ENCODE measurements at places on chromosomes 7 and 10.

DNA sequence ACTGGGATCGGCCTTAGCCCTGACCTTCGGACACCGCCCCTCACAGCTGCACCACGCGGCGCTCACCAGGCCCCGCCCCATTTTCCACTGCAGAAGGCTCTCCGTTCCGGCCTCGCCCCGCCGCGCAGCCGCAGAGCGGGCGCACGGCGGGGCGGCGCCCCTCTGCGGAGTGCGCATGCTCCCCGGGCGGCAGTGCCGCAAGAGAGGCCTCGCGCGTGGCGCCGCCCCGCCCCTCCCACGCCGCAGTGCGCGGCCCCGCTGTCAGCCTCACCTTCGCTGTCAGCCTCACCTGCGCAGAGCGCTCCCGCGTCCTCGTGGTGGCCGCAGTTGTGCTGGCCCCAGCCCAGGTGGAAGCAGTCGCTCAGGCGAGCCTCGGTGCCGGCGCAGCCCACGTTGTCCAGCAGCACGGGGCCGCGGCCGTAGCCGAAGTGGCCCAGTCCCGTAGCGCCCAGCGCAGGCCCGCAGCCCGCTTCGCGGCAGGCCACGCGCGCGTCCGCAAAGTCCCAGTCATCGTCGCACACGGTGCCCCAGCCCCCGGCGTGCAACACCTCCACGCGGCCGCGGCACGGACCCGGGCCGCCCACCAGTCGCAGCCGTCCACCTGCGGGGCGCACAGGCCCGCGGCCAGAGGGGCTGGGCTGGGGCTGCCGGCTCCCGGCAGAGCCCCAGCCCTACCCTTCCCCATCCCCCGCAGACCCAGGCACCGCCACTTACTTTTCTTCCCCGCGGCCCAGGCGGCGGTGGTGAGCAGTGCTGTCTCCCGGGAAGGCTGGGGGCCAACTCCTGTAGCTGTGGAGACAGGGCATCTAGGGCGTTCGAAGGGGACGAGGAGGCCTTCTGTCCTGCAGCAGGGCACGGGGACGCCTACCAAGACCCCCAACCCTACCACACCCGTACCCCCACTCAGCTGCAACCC lies 16.1 kb downstream of the SSC4D start:
- DNase-seq = peak; percentile 70

DNA sequence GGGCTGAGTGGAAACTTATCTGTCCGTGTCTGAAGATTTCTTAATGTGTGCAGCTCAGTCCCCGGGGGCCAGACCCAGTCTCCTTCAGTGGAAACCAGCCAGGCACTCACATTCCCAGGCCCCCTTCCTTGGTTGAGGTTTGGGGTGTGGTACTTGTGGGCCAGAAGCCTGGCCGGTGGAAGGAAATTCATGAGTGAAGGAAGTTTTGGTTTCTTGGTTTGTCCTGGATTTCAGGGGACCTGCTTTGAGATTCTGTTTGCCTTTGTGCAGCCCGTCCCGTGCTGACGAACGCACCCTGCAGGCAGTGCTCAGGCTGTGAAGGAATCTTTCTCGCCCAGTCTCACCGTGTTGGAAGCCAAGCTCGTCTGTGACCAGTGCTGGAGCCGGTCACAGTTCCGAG lies 2.9 kb downstream of the INPP5A start:
- DNase-seq = no peak

- no peak for DNase-seq
Observed at GRCh38 chr10:84743483-84743882, 415.1 kb downstream of the CCSER2 start.

DNA sequence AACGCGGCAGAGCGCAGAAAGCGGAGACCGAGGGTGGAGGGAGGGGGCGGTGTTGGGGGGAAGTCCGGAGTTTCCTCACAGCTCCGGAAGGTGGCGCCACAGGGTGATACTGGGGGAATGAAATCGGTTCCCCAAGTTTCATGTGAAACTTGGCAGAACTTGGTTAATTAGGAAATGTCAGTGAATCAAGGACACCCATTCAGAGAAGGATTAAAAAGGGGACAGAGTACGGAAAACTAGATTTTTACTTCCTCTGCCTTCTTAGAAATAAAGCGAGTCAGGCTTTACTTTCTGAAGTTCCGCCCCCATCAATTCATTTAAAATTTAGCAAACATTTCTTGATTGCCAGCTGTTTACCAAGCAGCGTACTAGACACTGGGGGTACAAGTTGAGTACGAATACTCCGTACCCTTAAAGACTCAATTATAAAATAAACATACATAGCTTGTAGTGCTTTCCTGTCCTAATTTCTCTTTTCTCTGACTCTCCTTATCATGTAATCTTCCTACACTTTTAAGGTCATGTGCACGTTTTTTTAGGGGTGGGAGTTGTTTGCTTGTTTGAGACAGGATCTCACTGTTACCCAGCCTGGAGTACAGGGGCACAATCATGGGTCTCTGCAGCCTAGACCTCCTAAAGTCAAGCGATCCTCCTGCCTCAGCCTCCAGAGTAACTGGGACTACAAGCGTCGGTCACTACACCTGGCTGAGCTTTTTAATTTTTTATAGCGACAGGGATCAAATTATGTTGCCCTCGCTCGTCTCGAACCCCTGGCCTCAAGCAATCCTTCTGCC lies 644 bp upstream of the ABI1 start:
- DNase-seq = no peak

- no peak for DNase-seq
Observed at GRCh38 chr7:20858951-20859350, 72.3 kb upstream of the SP8 start.

DNA sequence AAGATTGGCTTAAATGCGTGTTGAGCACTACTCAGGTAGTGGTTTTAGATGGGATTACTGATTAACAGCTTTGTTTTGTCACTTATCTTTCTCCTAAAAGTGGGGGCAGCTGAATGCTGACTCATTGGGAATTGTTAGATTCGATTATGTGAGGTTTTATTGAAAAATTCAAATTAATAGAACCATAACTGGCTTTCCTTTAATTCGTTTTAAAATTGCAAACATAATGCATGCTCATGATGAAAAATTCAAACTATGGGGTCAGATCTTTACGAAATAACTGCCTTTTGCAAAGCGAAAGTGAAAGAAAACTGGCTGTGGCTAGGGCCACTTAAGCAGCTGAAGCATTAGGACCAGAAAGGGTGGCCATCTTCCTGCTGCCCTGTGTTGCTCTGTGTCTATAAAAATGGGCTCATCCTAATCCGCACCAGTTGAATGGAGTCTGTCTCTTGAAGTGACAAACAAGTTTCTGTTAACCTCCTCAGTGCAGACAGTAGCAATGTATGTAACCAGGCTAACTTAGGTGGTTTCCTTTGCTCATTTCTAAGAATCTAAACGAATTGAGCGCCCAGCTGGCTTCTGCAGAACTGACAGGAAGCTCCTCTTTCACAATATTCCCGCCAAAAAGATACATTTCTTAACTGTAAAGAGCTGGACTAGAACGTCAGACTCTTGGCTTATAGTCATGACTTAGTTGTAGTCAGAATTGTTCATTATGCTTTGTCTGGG lies 27.8 kb downstream of the DENND10 start:
- no peak for DNase-seq

- no peak for DNase-seq
Observed at GRCh38 chr7:45390731-45391130, 183.4 kb upstream of the ADCY1 start.

- no peak for DNase-seq
Observed at GRCh38 chr7:121433775-121434174, 37.7 kb upstream of the FAM3C start.

DNA sequence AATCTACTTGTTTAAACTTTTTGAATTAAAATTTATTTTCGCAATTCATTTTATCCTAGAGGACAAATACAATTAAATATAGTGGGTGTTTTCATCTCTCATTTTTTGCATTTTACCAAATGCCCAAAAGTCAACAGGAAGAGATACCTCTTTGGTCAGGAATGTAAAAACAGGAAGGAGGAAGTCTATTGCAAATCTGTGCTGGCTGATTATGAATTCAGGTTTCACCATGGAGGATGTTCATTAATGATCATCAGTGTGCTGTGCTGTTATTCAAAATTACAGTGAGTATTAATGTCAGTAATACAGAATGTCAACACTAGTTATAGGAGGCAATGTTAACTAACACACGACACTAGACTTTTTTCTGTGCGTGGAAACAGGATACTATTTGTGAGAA lies 24.7 kb downstream of the EXOC6 start:
- no peak for DNase-seq

- DNase-seq = no peak
Observed at GRCh38 chr10:36187380-36188079, 545.4 kb upstream of the FZD8 start.

DNA sequence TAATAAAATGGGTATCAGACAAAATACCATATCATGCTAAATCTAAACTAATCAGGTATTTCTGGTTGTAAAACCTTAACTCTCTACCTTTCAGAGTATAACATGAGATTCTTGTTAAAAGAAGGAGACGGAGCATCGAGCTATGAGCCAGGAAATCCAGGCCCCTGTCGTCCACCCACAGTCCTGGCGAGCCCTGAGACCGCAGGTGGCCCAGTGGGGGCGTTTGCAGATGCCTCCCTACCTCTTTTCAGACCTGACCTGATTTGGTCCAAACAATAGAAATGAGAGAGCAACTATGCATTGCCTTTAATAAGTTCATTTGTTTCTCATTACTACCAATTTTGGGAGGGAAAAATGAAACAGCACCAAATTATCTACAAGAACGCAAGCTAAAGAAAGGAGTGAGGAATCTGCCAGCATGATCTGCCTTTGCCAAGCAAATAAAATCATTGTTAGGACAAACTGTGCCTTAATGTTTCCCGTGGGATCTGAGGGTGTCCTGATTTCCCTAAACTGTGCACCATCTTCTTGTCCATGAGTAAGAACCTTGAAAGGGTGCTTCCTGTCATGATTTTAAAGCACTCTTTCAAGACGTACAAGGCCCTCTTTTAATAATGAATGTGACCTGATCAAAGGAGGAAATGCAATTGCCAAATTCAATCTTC lies 166.7 kb downstream of the TCERG1L start:
- DNase-seq = no peak

DNA sequence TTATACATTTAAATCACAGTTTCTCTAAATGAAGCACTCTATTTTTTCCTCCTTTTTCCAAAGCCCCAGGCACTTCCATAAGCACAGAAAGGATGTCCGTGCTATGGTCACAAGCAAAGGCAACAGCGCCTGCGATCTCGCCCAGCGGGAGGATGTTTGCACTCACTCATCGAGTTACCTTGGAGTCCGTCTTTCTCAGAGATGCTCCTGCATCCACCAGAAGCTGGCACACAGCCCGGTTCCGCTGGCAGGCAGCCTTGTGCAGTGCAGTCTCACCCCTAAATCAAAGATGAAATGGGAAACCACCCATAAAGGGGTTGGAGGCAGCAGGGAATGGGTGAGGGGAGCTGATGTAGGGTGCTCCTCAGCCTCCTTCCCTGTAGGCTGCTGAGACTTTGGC lies 51.9 kb upstream of the PTN start:
- DNase-seq = no peak

DNA sequence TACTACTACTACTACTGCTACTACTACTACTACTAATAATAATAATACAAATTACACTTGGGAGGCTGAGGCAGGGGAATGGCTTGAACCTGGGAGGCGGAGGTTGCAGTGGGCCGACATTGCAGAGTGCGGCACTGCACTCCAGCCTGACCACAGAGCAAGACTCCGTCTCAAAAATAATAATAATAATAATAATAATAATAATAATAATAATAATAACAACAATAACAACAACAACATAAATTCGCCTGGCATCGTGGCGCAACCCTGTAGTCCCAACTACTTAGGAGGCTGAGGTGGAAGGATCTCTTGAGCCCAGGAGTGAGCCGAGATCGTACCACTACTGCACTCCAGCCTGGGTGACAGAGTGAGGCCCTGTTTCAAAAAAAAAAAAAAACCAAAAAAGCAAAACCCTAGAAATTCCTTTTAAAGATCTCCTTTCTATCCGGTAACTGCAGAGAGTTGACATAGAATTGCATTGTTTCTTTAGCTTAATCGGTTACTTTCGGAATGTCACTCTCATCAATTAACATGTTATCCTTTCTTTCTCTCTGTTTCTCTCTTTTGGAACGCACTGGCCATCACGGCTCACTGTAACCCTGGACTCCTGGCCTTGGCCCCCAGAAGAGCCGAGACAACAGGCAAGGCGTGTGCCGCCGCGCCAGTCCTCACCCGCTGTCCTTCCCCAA lies 972 bp downstream of the PHYH start:
- no peak for DNase-seq

DNA sequence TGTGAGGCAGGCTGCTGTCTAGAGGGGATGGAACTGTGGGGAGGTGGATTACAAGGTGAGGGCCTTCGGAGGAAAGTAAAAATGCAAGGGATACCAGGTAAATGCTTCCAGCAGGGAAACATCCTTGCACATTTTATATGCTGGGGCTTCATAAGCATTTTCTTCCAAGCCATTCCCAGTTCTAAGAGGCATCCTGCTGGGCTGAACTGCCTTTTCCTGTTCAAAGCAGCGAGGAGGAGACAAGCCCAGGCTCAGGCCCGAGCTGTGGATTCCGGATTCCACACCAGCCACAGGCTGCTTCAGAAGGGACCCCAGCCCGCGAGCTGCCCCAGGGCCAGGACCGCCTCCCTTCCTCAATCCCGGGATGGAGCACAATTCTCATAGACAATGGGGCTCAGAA lies 249.7 kb downstream of the TNS3 start:
- DNase-seq = no peak

DNA sequence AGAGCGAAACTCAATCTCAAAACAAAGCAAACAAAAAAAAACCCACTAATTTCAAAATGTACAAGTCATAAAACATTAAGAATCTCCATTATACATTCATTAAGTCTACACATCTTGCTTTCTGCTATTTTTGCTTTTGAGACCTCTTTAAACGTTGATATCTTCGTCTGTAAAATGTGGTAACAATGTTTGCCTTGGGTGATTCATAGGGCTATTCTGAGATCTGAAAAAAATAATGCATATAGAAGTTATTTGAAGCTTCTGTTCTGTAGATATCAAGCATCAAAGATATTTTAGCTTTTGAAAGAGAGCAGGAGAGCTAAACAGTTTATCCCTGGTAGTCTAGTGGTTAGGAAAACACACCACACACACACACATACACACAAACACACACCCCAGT lies 158.1 kb upstream of the PLXDC2 start:
- no peak for DNase-seq

DNA sequence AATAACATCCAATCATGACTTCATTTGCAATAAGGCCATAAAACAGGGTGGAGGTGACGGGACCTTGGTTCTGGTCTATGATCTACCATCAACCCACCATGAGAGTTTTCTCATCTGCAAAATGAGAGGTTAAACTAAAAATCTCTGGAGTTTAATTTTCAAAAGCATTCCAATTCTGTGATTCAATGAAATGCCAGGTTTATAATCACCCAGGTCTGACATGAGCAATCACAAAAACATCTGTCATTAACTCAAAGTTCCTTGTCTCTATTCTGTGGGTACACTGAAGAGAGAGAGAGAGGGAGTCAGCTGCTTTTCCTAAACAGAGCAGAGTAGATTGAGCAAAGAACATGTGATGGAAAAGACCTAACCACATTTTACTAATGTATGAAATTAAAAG lies 75.4 kb downstream of the NUDCD3 start:
- no peak for DNase-seq

- DNase-seq = no peak
Observed at GRCh38 chr7:131800531-131800930, 244.1 kb upstream of the PODXL start.
